Dorsolateral prefrontal cortex (tissue), 122 donors: ENCODE measurements at places on chromosomes 1 and 21.

GRCh38 chr1:3028531-3029282 is 7.4 kb downstream of the ACTRT2 start:
- DNase-seq: peak; percentile 8

GRCh38 chr1:167429612-167430011 is 88.7 kb downstream of the CD247 start:
- no peak for DNase-seq

- DNase-seq: no peak
Observed at GRCh38 chr1:230291731-230292620, 134.2 kb downstream of the PGBD5 start.

GRCh38 chr1:160874935-160875334 is 10.0 kb downstream of the ITLN1 start:
- no peak for DNase-seq

DNA sequence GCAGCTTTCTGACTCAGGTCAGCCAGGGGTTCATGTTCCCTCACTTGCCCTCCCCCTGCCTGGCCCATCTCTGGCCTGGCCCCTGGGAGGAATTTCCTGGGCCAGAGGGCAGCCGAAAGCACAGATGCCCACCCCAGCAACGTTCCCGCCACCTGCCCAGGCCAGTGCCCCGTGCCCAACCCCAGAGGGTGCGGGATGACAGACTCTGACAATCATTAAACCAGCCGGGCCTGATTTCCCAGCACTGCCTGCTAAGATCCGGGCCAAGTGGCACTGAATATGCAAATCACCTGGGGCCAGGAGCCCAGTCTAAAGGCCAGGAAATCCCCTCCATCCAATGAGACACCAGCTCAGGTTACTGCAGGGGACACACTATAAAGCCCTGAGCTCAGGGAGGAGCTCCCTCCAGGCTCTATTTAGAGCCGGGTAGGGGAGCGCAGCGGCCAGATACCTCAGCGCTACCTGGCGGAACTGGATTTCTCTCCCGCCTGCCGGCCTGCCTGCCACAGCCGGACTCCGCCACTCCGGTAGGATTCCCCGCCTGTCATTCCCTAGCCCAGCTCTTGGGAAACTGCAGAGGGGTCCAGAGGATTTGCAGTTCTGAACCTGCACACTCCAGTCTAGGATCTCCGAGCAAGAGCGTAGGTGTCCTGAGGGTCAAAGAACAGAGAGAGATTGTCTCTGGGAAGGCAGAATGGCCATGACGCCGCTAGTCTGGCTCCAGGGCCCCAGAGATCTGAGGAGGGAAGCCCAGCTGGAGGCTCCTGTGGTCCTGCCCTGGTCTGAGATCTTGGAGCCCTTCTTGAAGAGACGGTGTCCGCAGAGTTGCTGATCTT is at the start of gene ELF3:
Gene ELF3 (plus strand): TSS at position 408 of the 836 bp plus-strand sequence. CDS start 550 bp downstream, outside the sequence.
- DNase-seq: no peak

- no peak for DNase-seq
Observed at GRCh38 chr1:55338448-55338820, 123.3 kb upstream of the USP24 start.

GRCh38 chr1:7705048-7705907 is 65.8 kb upstream of the VAMP3 start:
- DNase-seq: peak; percentile 55

DNA sequence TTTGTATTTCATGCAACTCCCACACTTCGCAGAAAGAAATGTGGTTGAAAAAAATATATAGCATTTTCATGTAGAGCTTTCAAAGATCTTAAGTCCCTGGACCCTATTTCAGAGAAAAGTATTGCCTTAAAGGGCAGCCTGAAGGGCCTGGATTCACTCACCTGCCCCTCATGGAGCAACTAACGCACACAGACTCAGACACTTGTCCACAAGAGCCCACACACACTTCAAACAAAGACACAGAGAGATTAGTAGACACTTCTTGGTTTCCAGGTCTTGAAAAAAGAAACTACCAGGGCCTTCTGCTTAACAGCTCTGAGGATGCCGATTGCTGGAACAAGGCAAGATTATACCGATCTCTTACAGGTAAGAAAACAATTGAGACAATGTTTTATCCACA is 122.2 kb downstream of the ZBTB18 start:
- no peak for DNase-seq

- DNase-seq: no peak
Observed at GRCh38 chr1:185049670-185050069, 4.3 kb downstream of the RNF2 start.

GRCh38 chr1:47507881-47508701 is 70.2 kb downstream of the FOXD2 start:
- no peak for DNase-seq

DNA sequence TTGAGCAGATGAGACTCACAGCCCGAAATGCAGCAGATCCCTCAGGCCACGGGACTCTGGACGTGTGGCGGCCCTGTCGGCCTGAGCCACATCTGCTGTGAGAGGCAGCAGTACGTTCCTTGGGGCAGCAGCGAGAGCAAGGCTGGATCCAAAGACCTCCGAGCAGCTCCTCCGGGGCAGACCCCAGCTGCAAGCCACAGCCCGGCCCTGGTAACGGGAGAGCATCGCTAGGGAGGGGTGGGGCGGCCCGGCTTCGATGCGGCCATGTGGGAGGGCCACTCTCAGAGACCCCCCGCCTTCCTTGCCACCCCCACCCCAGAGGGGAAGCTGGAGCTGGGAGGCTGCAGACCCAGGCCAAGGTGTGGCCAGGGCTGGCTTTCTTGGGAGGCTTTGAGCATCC is 17.8 kb downstream of the PRKCZ start:
- no peak for DNase-seq

GRCh38 chr1:212609701-212610574 is 1.4 kb downstream of the ATF3 start:
- DNase-seq: no peak

DNA sequence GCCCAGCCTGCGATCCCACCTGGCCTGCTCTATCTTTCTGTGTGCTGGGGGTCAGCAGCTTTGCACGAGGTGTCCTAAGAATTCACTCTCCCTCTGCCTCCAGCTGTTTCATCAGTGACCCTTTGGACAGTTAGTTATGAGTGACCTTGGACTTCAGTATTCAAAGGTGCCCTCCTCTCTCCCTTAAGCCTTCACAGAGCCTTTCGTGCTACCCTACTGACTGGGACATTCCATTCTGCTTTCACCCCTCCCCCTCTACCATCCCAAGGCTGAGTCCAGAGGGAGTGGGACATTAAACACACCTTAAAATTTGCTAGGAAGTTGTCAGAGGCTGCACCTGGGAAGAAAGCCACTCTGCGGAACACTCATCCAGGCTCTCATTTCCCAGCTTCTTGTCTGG is 171.9 kb downstream of the CLIC6 start:
- DNase-seq: no peak

DNA sequence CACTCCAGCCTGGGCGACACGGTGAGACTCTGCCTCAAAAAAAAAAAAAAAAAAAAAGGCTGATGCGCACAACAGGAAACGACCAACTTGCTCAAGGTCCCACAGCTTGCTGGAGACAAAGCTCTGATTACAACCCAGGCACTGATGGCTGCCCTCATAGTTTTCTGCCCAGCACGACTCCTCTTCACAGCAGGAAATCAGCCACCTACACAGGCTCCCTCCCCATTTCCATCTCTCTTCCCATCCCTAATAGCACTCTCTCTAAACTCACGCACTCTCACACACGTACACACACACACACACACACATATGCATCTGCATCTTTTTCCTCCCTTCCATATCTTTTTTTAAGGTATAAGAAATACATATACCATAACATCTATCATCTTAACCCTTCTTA is 153.5 kb upstream of the SOD1 start:
- no peak for DNase-seq

DNA sequence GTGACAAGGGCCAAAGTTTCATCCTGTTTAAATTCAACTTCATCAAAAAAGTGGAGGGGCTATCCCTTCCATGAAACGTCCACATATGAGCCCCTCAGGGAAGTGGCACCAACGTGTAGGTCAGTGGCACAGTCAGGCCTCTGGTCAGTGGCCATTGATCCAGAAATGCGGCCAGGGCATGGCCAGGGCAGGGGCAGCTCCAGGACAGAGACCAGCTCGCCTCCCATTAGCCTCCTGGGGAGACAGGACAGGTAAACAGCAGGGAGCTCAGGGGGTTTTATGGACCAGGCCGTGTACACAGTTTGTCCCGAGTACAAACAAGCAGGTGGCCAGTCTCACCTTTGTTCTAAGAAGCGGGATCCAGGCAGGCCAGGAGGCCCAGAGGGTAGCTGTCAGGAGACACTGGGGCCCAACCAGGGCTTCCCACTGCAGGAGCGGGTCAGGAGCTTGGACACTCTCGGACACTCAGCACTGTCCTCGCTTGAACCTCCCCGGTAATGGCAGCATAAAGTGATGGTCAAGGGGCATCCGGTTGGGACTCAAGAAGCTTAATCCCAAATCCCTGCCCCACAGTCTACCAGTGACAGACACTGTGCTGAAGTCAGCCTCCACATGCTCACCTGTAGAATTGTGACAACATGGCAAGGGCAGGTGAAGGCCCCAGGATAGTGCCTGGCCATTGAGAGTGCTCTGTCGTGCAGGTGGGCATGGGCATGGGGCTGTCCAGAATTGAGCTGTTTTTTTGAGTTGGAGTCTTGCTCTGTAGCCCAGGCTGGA is 144.1 kb upstream of the ERRFI1 start:
- DNase-seq: no peak

DNA sequence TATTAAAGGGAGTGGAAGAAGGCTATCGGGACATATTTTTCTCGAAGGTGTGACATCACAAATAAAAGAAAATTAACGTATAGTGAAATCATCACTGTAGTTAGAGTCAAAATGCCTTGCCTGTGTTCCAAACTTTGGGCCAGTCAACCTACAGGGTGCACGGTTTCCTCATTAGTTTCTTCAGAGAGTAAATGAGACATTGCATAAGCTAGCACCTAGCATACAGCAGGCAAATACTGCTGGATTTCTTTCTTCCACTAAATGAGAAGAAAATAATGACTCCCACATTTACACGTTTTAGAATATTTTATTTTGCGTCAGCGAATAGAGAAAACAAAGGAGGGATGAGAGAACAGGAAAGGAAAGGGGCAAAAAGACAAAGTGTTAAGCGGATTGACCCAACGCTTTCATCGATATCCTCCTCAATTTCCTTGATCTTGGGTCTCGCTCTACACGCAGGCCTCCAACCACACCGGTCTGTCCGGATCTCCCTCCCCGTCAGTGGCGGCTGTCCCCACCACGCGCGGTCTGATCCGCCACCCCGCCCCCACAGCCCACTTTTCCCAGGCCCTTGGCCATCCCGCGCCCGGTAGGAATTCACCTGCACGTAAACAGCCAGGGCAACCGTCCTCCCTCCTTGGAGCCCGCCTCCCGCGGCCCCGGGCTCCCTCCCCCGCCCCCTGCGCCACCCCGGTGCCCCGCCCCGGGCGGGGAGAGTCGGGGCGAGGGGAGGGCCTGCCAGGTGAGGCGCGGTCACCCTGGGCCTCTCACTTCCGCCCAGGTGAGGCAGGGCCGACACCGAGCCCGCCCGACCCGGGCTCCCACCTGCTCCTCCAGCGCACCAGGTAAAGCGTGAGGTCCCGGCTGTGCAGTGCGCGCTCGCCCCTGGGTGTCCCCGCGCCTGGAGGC is at the start of gene PATJ:
Gene PATJ (plus strand): TSS at position 770 of the 909 bp plus-strand sequence. CDS start 20,413 bp downstream, outside the sequence.
- no peak for DNase-seq
